Fibroblast of pulmonary artery (primary cell): ENCODE measurements at places on chromosomes 16 and 17.

DNA sequence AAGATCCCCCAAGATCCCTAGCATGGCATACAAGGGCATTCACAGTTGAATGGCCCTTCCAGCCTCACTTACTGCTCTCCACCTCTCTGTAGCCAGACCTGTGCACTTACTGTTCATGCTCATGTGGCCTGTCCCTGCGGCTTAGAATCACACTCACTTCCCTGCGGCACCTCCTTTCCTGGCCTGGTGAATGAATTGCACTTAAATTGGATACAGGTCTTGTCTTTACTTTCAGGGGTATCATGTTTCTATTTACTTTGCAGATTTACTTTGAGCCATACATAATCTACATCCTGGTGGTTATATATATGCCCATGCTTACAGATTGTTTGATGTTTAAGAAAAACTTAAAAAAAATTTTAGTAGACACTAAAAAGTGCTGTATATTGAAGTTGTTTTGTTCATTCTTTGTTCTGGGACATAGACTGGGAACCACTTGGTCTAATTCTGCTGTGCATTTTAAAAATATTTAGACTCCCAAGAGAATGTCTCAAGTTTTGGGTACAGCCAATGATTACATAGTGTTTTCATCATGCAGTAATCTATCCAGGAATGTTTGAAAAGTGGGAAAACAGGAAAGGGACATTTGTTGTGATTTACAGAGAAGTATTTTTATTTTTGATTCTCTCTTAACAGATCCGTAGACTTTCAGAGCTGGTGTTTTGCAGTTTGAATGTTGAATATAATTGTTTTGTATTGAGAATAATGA lies 63.9 kb downstream of the NUP88 start:
- DNase-seq = peak; percentile 4

DNA sequence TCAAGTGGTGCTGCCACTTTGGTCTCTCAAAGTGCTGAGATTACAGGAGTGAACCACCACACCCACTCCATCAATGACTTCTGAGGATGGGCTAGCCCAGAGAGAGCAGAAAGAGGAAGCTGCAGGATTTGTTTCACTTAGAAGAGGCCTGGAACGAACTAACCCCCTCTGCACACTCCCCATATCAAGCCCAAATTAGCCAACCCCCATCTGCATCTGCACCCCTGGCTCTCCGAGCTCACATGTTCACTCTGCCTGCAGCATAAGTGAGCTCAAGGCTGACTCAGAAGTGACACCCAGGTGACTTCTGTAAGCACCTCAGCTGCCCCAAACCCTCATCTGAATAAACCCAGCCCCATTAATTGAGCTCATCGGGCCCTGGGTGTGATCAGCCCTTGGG lies 4.8 kb downstream of the SCNN1G start:
- DNase-seq = no peak

DNA sequence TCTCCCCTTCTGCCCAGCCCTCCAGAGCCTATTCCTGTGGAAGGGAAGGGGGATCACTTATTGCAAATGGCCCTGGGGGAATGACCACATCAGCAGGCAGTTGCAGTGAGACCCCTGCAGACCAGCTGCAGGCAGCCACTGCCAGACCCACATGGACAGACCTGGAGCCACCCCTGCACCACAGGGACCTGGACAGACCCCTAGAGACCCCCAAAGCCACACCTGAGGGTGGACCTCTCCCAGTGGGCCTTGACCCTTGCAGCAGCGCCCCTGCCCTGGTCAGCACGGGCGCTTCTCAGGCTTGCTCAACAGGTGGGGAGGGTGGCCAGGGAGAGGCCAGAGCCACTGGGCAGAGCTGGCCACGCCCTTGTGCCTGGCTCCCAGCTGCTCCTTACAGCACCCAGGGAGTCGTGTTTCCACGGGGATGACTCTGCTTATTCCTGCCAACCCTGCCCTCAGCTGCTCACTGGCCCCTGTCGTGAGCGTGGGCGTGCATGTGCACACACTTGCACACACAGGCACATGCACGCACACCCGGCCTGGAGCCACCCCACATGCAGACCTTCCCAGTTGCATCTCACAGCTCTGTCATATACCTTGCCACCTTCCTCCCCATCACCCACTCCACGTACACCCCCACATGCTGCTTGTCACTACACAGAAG lies 1.3 kb upstream of the SCN4A start:
- DNase-seq = no peak

GRCh38 chr17:887551-888209 lies 91.9 kb downstream of the NXN start:
- no peak for DNase-seq

DNA sequence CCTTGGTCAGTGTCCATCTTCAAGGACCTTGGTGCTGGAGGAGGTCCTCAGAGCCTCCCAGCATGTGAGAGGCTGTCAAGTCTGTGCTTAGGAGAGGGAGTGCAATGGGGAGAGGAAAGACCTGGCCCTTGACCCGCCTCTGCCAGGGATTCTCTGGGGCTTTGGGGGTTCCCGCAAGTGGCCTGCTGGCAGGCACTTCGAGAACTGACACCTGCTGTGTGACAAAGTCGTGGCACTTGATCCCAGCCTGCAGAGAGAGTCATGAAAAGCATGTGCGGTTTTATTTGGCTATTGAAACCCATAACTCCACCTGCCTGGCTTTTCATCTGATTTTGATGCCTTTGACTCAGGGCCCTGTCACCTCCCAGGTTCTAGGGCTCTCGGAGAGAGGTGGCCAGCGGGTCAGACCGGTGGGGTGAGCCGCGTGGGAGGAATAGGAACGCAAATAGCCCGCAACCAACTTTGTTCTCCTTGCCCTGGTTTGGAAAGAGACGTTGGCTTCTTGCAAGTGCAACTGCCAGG lies 42.8 kb upstream of the GSE1 start:
- DNase-seq = no peak

- DNase-seq = no peak
Observed at GRCh38 chr17:80890196-80890920, 101.3 kb upstream of the CHMP6 start.

DNA sequence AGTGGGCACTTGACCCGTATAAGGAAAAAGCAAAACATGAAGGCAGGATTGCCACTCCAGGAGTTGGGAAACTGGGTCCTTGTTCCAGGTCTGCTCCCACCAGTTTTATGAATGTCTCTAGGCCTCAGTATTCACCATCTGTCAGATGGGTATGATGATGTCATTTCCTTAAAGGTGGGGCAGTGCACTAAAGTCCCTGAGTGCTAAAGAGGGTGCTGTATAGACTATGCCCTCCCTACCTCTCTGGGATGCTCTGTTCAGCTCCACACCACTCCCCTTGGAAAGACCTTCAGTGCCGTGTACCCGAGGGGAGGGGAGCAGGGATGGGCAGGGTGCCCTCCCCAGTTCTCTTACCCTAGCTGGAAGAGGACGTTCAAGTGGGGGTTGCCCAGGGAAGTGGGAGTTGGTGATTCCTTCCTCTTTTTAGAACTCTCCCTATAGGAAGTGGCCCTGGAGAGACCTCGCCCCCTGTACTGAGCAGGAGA lies 2.2 kb downstream of the LASP1 start:
- no peak for DNase-seq

GRCh38 chr17:79941088-79942010 lies 94.3 kb downstream of the TBC1D16 start:
- DNase-seq = no peak

DNA sequence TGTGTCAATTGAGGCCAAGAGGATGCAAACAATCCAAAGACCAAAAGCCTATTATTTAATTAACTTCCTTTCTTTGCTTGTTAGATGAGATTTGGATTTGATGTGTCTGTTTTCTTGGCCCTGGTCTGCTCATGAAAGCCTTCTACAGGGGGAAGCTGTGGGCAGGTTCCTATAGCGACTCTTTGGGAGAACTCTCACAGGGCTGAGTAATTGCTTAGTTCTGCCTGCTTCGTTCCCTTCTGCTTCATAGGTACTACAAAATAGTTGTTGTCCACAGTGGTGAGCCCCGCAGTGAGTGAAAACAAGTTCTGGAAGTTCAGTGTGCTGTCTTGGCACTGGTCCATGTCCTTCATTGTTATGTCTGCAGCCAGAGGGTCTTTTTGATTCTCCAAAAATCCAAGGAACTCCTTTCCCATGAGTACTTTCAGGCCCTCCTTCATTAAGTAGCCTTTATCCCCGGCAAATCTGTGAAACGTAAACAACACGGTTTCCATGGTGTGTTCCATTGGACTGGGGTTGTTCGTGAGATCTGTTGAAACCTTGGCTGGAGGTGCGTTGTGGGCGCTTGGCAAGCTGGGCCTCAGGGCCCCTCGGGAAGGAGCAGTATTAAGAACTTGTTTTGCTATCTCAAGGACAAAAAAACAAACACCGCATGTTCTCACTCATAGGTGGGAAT lies 30.0 kb upstream of the ANKRD40CL start:
- DNase-seq = peak; percentile 14

DNA sequence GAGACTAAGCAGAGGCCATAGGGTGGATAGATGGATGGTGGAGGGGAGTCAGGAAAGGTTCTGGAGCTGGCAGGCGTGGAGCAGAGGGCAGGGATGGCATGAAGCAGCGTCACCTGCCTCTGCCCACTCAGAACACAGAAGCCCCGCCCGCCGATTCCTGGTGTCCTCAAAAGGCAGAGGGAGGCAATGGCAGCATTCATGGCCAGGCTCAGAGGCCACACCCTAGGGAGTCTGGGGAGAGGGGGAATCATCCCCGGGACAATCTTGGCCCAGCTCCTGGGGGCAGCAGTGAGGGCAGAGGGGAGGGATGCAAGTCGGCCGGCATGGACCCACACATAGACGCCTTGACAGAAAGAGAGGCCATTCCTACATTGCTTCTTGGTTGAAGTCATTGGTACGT lies 60.7 kb upstream of the CACNG4 start:
- DNase-seq = no peak

DNA sequence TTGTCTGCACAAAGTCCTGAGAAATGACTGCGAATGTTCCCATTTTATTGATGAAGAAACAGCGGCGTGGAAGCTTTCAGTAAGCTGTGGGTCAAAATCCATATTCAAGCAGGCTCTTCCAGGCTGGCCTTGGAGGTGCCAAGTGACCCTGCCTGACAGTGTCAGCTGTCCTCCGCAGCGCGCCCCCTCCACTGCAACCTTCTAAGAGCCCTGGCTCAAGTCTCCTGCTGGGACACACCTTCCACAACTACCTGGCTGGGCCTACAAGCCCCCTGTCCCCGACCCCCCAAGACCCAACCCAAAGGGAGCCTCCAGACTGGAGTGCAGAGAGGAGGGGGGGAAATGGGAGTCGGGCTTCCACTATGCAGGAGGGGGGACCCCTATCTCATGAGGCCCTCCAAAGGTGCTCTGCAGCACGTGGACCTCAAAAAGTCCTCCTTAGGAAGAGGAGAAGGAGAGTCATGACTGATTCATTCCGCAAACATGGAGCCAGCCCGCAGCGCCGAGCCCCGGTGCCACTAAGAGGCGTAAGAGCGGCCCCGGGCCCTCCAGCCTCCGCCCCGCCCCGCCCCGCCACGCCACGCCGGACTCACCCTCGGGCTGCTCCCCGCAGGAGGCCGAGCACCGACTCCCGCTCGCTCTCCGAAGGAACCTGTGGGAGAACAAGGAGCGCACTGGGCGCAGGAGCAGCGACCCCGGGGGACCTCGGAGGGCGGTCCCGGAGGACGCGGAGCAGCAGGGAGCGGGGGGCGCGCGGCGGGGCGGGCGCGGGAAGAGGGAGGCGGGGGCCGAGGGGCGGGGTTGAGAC lies 574 bp downstream of the MPP3 start:
- DNase-seq = peak; percentile 49

DNA sequence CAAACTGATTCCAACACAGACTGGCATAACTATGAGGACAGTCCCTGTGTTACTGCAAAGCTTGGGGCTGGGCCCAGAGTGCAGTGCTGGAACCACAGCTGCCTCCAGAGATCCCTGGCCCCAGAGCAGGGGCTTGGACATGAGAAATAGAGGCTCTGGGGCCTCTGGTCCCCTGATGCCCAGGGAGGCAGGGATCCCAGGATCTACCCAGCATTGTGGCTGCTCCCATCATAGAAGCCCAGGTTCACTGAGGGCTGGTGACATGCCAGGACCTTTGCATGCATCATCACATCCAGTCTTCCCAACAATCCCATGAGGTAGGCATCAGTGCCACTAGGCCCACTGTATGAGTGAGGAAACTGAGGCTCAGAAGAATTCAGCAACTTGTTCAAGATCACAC lies 95.8 kb downstream of the TMEM132E start:
- DNase-seq = no peak

GRCh38 chr16:22190081-22190775 lies 15.8 kb upstream of the EEF2K start:
- peak; percentile 25 for DNase-seq

- DNase-seq = no peak
Observed at GRCh38 chr17:79214940-79215604, 140.4 kb downstream of the ENGASE start.

GRCh38 chr17:40547079-40547784 lies 18.0 kb downstream of the CCR7 start:
- DNase-seq = no peak
